MCF 10A (cell line): ENCODE measurements at places on chromosomes 3 and 15. TPM values are rescaled to one million over a fixed set of nuclear protein-coding genes. Genes with fewer than 3 reads are reported as not detected.

DNA sequence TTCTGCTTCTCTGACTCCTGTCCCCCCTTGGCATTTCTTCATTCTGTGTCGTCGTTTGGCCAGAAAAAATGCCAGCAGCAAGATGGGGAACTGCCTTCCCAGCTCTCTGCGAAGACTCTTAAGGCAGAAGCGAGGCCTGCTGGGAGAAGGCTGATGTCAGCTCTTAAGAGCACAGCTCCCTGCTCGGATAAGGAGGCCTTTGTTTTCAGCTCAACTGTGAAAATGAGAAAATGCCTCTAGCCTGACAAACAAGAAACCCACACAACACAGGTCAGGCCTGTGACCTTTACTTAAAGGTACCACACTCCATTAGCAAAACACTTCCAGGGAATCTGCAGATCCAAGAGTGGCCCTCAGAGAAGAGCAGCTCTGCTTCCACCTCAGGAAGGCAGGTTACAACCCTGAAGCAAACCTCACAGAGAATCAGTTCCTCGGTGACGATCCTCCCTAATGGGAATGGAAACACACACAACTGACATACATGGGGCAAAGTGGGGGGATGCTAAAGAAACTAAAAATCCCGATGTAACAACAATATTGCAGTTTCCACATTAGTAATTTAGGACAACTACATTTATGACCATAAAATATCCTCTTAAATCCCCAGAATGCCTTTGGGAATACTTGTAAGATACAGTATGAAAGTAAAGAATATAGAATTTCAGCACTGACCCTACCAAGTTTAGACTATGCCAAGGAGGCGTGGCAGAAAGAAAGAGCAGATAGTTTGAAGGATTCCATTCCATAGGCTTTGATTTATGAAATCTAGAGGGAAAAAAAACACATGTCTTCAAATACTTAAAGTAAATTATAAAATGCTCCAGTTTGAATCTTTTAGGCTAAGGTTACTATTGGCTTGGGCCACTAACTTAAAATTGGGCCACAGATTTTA lies 52.1 kb downstream of the VGLL4 start:
- no peak for DNase-seq

DNA sequence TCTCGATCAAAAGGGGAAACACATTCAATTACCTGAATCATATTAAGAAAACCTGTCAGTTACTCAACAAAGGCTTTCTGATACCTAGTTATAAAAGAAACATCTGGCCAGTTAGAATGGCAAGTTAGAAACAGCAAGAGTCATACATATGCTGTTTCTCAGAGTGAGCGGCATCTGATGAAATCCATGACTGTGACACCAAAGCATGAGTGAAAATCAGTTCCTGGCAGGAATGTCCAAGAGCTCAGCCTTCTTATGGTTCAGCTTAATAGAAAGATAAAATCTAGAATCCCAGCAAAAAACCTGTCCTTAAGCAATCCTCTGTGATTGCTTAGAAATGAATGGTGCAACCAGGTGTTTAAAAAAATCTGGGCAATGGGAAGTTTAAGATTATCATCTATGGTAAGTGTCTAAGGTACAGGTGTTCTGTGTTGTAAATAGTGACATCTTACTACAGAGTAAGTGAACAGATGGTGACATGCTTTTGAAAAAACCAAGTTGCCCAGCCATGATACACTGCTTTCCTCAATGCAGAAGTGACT lies 18.8 kb downstream of the B4GALT4 start:
- DNase-seq, result no peak

Gene IL20RB
- total RNA-seq, result 158 and 163 TPM in 2 replicates

DNA sequence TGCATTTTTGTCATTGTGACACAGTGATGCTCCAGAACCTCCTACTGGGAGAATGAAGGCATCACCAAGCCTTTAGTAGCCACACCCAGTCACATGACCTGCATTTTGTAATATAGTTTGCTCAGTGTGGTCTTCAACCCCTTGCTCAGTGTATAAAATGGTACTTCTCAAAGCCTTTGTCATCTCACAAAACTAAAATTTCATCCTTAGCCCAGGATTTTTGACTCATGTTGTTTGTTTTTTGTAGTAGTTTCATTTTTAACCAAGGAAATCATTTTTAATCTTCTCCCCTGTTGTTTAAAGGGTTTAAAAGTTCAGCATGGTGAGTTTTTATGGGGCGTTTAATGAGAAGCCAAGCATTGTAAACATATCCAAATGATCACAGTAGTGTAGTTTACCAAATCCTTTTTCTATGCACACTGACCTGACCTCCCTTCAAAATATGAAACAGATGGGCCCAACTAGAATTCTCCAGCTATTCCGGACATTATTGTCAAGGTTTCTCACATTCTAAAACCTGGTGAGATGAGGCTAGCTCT lies 123.5 kb upstream of the IL12A start:
- no peak for DNase-seq
